Posterior vena cava (tissue), 2 donors: ENCODE measurements at places on chromosomes 13 and 19. TPM values are rescaled to one million over a fixed set of nuclear protein-coding genes. Genes with fewer than 3 reads are reported as not detected.

DNA sequence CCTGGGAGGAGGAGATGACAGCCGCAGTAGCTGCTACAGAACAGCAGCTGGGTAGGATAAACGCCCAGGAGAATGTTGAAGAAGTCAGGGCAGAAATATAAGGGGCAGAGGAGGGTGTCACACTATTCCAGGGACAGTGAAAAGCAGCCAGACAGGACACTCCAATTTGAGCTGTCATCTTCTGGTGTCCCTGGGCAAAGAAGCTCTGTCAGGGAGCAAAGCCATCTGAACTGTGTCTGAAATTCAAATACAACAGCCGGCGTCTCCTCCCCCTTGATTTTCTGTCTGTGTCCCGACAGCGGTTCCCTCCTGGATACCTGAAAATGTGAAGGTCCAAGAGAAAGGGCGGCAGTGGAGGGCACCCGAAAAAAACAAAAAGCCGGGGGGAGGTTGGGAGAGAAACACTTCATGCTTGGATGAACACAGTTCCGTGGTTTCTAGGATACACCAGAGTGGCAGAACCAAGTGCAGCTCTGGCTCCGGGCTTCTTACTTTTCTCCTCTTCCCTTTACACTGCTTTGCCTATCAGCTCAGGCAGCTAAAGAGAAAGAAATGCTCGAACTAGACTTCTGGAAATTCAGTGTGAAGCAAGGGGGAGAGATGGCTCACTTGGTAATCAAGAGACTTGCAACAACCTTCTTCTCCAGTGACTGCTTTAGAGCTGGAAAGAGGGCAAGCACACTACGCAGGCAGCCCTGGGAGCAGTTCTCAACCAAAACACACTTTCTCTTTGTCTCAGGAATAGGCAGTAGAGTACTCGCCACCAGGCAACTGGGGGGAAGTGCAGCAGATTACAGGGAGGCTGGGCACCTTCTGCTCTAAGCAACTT lies 465.6 kb downstream of the ITGBL1 start:
- DNase-seq = no peak

- peak; percentile 32 for DNase-seq
Measured at GRCh38 chr19:29375429-29376119, 150.2 kb upstream of the VSTM2B start.

- DNase-seq = no peak
Measured at GRCh38 chr19:31102674-31103073, 246.6 kb downstream of the TSHZ3 start.

The CCDC122 gene
- 5.8 TPM for total RNA-seq

DNA sequence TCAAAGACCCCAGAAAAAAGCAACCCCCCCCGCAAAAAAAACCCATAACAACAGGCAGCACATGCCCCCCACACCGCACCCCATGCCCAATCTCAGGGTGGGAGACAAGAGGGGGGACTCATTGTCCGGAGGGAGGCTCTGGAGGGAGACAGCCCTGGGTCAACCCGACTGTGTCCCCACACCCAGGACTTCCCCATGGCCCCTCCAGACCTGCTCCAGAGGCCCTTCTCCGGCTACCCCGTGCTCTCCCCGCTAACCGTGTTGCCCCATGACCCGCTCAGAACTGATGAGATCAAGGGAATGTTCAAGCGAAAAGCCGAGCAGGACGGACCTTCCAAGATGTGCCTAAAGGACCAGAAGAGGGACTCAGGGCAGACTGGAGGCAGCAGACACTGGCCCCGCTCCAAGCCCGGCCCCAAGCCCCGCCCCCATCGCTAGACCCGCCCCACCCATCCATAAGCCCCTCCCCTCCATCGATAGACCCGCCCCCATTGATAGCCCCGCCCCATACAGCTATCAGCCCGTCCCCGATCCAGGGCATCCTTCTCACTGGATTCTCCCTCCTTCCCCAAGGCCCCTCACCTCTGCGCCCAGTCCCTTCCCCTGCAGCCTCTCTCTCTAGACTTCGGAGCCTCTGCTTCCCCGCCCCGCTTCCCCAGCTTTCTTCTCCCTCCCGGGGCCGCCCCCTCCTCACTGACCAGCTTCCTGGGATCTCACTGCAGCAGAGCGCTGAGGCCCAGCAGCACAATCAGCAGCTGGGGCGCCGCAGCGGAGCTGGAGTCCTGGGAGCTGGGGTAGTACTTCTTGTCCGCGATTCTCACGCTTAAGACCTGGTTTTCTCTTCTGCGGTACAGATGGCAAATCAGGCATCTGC lies 2.2 kb downstream of the BST2 start:
- no peak for DNase-seq

DNA sequence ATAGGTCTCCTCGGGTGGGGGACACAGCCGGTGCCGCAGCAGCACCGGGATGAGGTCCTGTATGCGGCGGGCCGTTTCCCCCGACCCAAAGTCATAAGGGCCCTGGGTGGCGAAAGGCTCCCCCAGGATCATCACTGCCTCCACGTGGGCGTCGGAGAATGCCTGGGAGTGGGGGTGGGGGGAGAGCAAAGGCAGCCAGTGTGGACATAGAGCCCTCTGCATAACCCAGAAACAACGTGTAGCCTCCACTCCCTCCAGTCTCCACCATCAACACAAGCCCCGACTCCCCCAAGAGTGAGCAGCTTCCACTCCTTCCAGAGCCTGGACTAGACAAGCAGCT lies 1.7 kb upstream of the NUMBL start:
- DNase-seq = no peak

- DNase-seq = no peak
Measured at GRCh38 chr13:39618561-39618960, 15.6 kb upstream of the LHFPL6 start.
